Tibial nerve (tissue), 4 donors: ENCODE measurements at places on chromosomes 13 and 19. TPM values are rescaled to one million over a fixed set of nuclear protein-coding genes. Genes with fewer than 3 reads are reported as not detected.

ZNF492 gene
- total RNA-seq: 0.22 TPM

LYL1 gene
- 29.9 TPM for total RNA-seq

F2RL3 gene
- 1.5 TPM for total RNA-seq

POLR1G gene
- 5.9 TPM for total RNA-seq

ZNF208 gene
- total RNA-seq: 3.1 TPM

ZNF415 gene
- 4.5 TPM for total RNA-seq

COG6 gene
- 15.1 TPM for total RNA-seq
